Non-pigmented ciliary epithelial cell (primary cell): ENCODE measurements at places on chromosomes 7 and 10.

DNA sequence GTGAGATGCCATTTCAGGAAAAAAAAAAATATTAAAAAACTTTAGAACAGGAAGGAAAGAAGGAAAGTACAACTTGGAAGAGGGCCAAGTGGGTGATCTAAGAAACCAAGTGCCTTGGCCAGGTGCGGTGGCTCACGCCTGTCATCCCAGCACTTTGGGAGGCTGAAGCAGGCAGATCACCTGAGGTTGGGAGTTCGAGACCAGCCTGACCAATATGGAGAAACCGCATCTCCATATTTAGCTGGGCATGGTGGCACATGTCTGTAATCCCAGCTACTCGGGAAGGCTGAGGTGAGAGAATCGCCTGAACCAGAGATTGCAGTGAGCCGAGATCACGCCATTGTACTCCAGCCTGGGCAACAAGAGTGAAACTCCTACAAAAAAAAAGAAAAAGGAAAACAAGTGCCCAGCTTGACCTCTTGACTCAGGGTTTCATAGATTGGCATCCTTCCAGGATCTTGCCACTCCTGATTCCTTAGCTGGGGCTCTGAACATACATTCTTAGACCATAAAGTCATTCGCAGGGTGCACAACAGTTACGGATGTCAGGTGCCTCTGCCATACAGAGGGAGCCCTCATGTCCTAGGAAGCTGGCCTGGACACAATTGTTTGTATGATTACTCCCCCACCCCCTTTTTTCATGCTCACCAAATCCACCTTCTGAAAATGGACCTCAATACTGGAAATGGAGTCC lies 2.1 kb upstream of the GUSB start:
- DNase-seq, result no peak

- DNase-seq, result no peak
These were observed 44.3 kb downstream of the INSYN2A start for GRCh38 chr10:127151981-127152699.

DNA sequence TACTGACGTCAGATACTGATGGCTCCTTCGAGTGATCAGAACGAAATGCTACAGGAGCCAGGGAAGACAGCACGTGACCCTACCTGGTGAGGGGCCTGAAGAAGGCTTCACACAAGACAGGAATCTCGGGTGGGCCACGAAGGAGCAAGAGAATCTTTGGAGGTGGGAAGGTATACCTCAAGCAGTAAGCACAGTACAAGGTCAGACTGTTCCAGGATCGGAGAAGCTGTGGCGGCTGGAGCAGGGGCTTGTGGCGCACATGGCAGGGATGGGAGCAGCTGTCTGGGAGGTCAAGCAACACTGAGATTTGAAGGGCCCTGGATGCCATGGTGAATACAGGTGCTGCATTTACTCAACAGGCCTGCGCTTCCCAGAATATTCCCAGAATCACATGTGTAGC lies 45.4 kb downstream of the C10orf143 start:
- DNase-seq, result no peak

DNA sequence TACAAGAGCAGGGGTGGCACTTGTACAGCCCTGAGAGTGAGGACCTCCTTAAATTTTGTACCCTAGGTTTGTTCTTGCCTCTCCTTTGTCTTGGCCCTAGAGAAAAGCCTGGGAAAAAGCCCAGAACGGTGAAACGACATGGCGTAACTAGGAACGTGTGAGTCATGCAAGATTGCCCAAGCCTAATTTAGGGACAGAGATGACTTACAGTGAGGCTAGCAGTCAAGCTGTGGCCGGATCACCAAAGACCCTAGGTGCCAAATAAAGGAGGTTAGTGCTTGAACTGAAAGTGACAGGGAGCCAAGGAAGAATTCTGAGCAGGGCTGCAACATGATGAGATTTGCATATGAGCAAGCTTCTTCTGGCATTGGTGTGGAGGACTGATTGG lies 25.1 kb downstream of the TBXAS1 start:
- DNase-seq, result peak; percentile 38

- no peak for DNase-seq
These were observed 130.9 kb upstream of the ADAM12 start for GRCh38 chr10:126519185-126519584.

DNA sequence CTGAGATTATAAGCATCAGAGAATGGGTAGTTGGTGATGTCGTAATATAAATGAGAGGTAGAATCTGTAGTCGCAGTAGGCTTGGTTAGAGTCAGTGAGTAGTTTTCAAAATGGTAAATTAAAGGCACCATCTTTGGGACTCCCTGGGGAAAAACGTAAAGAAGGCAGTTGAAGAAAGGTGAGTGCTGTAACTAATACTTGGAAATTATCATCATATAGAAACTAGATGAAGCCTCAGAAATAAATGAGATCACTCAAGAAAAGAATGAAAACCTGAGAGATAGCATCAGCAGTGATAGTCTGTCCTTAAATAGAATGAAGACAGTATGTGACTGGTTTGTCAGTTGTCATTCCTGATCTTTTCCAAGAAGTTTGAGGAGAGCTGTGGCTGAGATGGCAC lies 23.8 kb downstream of the PALS2 start:
- no peak for DNase-seq

DNA sequence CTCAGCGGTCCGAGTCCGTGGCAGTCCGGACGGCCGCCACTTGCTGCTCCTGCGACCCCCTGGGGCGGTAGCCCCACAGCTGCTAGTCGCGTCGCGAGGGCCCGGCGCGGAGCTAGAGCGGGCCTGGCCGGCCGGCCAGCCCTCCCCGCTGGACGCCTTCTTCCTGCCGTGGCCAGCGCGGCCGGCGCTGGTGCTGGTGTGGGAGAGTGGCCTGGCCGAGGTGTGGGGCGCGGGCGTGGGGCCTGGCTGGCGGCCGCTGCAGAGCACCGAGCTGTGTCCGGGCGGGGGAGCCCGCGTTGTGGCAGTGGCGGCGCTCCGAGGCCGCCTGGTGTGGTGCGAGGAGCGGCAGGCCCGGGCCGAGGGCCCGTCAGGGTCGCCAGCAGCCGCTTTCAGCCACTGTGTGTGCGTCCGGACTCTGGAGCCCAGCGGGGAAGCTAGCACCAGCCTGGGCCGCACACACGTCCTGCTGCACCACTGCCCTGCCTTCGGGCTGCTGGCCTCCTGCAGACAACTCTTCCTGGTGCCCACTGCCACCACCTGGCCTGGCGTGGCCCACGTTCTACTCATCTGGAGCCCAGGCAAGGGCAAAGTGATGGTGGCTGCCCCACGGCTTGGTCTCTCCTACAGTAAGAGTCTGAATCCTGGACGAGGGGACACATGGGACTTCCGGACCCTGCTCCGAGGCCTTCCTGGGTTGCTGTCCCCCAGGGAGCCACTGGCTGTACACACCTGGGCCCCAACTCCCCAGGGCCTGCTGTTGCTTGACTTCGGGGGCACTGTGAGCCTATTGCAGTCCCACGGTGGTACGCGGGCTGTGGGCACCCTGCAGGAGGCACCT lies 631 bp downstream of the HPS6 start:
- no peak for DNase-seq

DNA sequence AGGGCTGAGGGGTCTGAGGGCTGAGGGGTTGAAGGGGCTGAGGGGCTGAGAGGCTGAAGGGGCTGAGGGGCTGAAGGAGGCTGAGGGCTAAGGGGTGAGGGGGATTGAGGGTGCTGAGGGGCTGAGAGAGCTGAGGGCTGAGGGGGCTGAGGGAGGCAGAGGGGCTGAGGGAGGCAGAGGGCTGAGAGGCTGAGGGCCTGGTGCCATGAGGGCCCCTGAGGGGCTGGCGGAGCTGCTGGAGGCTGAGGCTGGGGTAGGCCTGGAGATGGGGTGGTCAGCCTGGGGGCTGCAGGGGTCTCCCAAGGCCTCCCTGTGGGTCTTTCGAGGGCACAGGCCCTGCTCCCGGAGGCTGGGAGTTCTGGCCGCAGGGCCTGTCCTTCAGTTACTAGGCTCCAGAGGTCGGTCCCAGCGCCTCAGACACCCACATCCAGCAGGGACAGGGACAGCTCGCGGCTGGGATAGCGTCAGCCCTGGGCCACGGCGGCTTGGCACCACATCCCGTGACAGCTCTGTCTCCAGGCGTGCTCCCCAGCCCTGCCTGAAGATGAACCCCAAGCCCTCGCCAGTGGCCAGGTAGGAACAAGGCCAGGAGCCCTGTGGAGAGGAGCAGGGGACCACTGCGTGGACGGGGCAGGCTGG lies 16.9 kb downstream of the MYO1G start:
- DNase-seq, result no peak

DNA sequence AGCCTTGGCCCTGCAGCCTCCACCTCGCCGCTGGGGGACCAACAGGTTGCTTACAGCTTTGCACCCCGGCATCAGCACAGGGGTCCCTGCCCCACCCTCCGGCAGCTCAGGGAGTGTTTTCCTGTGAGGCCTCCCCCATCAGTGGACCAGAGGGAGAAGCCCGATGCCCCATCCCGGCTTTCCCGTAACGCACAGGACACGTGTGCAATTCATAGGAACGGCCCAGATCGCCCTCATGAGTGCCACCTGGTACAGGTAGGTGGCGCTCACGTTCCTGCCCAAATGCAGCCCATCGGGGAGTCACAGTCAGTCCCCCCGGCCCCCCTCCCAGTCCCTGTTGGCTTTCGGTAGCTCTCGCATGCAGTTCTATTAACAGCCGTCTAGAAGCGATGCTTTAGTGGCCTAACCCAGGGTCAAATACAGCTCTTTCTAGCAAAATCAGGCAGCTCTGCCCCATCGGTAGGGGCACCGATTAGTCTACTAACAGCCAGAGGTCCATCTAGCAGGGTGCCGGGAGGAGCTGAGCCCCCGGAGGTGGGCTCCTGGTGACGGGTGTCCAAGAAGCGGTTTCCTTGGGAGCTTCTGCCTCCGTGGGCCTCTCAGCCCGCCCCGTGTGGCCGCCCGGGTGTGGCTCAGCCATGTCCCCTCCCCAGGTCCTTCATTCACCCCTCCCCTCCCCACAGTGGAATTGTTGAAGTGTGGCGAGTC lies 48.4 kb upstream of the GTF2IRD1 start:
- no peak for DNase-seq

- peak; percentile 44 for DNase-seq
These were observed 90.1 kb upstream of the PIK3CG start for GRCh38 chr7:106774768-106775551.

DNA sequence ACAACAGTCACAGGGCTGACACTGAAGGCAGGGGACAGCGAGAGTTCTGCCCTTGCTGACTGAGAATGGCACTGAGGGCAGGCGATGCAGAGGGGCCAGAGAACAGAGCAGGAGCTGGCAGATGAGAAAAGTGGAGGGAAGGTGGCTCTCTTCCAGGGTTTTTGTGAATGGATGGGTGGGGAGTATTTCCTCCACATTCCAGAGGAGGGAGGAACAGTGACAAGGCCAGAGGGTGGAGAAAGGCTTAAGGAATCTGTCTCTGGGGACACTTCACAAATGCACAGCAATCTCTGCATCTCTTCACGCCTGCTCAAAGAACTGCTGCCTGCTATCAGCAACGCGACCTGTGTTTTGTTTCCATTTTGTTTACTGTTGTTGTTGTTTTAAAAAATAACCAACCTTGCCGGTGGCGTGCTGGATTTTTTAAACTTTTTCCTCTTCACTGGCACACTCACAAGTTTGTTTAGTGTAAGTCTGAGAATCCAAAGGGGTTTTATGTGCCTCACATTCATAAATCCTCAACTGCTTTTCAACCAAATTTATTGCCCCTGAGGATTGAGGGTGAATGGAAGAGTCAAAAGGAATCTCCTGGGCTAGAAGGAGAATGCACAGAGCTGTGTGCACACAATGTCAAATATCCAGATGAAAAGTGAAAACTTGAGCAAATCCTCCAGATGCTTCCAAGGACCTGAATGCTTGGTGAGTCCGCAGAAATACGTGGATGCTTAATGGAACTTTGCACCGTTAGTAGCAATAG lies 129.3 kb downstream of the GLI3 start:
- DNase-seq, result no peak

DNA sequence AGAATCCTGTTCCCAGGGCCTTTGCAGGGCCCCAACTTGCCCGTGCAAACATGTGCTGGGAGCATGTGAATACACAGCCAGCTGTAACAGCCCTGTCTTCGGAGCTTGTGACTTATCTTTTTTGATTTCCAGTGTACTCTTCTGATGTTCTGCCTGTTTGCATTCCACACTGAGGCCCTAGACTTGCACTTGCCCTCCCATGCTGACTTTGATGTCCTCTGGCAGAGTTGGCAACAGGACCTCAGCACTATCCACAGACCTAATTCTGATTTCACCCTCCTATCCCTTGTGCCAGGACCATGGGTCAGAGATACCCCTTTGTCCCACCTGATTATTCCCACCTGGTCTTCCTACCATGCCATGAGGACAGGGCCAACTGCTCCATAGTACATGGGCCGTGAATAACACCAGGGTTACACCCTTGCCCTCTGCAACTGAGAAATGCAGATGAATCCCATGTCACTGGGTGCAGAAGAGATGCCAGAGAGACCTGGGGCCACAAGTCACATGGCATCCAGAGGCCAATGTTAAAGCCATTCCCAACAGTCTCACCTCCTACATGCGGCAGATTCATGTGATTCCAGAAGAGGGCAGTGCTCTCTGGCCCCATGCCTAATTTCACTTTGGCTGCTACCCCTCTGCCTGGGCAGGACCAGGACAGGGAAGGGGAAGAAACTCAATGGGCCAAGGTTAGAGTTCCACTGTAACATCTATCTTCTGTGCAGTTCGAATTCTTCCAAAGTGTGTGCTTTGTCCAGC lies 43.0 kb downstream of the SCRN1 start:
- no peak for DNase-seq

GRCh38 chr10:70740406-70741288 lies 44.5 kb downstream of the TBATA start:
- DNase-seq, result no peak

DNA sequence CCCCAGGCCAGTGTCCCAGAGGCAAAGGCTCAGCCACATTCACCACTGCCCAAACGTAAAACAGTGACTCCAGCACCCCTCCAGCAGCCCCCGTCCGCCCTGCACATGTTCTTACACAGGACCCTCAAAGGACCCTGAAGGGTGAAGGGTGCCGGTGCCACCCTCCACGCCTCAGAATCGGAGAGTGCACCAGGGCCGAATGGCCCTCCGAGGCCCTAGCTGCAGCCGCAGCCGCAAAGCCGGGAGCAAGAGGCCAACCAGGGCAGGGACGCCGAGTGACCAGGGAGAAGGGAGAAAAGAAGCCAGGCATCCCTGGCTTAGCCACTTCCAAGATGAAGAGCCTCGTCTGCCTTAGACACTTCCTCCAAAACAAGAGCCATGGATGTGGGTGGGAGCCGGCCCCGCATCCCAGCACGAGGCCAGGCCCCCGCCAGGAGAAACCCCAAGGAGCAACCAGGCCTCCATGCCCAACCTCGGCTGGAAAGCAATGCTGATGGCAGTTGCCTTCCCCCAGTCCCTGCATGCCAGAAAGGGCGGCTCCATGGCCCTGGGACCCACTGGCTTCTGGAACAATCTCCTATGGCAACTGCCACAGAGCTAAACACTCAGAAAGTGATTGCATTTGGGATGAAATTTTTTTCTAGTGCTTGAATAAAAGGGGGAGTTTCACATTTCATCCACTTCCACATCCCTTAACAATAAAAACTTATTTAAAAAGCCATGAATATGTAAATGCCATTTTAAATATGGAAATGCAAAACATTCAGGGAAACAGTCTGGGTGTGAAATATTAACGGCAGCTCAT lies 92.3 kb downstream of the MAD1L1 start:
- no peak for DNase-seq

DNA sequence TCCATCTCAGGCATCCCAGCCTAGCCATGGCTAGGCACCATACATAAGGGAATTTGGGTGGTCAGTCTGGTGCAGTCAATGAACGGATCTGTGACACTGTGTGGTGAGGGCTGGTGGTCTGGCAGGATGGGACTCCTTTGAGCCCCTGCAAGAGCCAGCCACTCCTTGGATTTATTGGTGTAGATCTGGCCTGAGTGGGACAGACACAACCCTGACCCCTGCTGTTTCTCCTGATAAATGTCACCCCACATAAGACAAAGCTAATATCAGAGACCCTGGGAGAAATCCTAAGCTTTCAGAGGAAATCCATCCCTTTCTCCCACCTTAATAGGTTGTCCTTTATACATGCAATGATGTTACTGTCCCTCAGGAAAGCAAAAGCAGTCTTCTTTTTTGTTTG lies 2.3 kb downstream of the FBXO24 start:
- no peak for DNase-seq
